Mesothelial cell of epicardium (in vitro differentiated cells): ENCODE measurements at places on chromosomes 2 and 18.

GRCh38 chr18:64806691-64807090 lies 657.8 kb upstream of the LINC00305 start:
- DNase-seq = no peak
- no peak overlapping the region for H3K27ac ChIP-seq
- no peaks in the 10 kb centered on the region for H3K27me3 ChIP-seq
- H3K4me1 ChIP-seq = no peaks in the 10 kb centered on the region

DNA sequence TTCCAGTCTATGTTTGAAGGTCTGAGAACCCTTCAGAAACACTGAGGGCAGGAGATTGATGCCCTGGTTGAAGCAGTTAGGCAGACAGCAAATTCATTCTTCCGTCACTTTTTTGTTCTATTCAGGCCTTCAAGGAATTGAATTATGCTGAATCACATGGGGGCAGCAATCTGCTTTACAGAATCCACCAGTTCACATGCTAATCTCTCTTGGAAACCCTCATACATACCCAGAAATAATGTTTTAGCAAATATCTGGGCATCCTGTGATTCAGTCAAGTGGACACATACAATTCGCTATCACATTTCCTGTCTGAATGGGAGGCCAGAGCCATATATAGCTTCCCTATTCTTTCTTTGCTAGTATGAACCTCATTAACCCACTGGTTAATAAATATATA lies 301.4 kb upstream of the CNTNAP5 start:
- H3K36me3 ChIP-seq = no peaks in the 10 kb centered on the region
- no peak for DNase-seq
- H3K4me1 ChIP-seq = no peaks in the 10 kb centered on the region
- H3K4me3 ChIP-seq = no peak overlapping the region
- no peak overlapping the region for H3K27ac ChIP-seq
- H3K27me3 ChIP-seq = no peaks in the 10 kb centered on the region

GRCh38 chr2:225122583-225123486 lies 80.6 kb upstream of the DOCK10 start:
- H3K4me1 ChIP-seq = no peaks in the 10 kb centered on the region
- H3K36me3 ChIP-seq = no peaks in the 10 kb centered on the region
- no peak overlapping the region for H3K27ac ChIP-seq
- no peak overlapping the region for H3K4me3 ChIP-seq
- no peak for DNase-seq
- no peaks in the 10 kb centered on the region for H3K27me3 ChIP-seq

DNA sequence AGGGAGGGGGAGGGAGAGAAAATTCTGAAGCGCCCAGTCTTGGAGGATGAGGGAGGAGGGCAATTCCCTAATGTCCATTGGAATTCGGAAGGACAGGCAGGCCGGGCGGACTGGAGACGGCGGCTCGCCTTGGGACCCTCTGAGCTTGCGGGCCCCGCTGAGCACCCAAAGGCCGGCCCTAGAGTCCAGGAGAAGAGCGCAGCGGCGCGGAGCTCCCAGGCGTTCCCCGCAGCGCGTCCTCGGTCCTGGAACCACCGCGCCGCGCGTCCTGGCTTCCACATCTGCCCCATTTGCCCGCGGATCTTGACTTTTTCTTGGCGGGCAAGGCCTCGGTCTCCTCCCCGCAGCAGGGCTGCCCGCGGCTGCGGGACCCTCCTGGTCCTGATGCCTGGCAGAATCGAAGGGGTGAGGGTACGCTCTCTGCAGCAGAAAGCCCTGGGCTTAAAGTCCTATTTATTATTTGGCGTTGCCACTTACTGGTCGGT lies 675 bp upstream of the MLPH start:
- H3K4me3 ChIP-seq = peak overlapping the region; percentile 69
- no peak overlapping the region for H3K27ac ChIP-seq

- no peak for DNase-seq
- H3K4me1 ChIP-seq = no peaks in the 10 kb centered on the region
- H3K27me3 ChIP-seq = peaks cover 69% of the 10 kb centered on the region
- no peaks in the 10 kb centered on the region for H3K36me3 ChIP-seq
- H3K4me3 ChIP-seq = no peak overlapping the region
- H3K27ac ChIP-seq = no peak overlapping the region
Observed at GRCh38 chr18:47209171-47209570, 33.0 kb upstream of the IER3IP1 start.

DNA sequence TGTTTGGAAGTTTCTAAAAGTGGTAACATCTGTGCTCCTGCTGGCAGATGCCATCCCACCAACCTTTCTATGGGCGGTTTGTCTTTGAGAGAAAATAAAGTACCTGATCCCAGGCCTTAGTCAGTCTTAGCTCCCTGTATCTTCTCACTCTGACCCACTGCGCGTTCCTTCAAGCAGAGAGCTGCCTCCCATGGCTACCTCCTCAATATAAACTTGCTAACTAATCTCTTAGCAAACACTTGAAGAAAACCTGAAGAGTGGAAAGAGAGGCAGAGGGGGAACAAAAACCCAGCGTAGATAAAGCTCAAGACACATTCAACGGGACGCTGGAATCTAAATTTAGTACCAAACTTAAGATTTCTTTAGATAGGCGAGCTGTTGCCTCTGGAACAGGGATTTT lies 17.6 kb downstream of the ZEB2 start:
- H3K4me1 ChIP-seq = peaks cover 66% of the 10 kb centered on the region
- peaks cover 9% of the 10 kb centered on the region for H3K36me3 ChIP-seq
- DNase-seq = no peak
- no peak overlapping the region for H3K4me3 ChIP-seq
- no peaks in the 10 kb centered on the region for H3K27me3 ChIP-seq

- DNase-seq = no peak
- no peaks in the 10 kb centered on the region for H3K36me3 ChIP-seq
- H3K27me3 ChIP-seq = peaks cover 33% of the 10 kb centered on the region
- no peak overlapping the region for H3K27ac ChIP-seq
- no peak overlapping the region for H3K4me3 ChIP-seq
- no peaks in the 10 kb centered on the region for H3K4me1 ChIP-seq
Observed at GRCh38 chr2:233802132-233802815, 24.1 kb downstream of the MROH2A start.

- peaks cover under 1% of the 10 kb centered on the region for H3K4me1 ChIP-seq
- H3K27me3 ChIP-seq = no peaks in the 10 kb centered on the region
- no peaks in the 10 kb centered on the region for H3K36me3 ChIP-seq
Observed at GRCh38 chr2:232292395-232293154, 86.0 kb upstream of the ALPP start.

- no peak overlapping the region for H3K27ac ChIP-seq
- H3K27me3 ChIP-seq = peaks cover 37% of the 10 kb centered on the region
- H3K36me3 ChIP-seq = no peaks in the 10 kb centered on the region
- no peak for DNase-seq
- H3K4me3 ChIP-seq = no peak overlapping the region
- no peaks in the 10 kb centered on the region for H3K4me1 ChIP-seq
Observed at GRCh38 chr2:30766666-30767065, 40.6 kb downstream of the CAPN13 start.

GRCh38 chr2:171798156-171798820 lies 95.8 kb downstream of the SLC25A12 start:
- peaks cover 18% of the 10 kb centered on the region for H3K4me1 ChIP-seq
- no peak overlapping the region for H3K27ac ChIP-seq
- no peak overlapping the region for H3K4me3 ChIP-seq

DNA sequence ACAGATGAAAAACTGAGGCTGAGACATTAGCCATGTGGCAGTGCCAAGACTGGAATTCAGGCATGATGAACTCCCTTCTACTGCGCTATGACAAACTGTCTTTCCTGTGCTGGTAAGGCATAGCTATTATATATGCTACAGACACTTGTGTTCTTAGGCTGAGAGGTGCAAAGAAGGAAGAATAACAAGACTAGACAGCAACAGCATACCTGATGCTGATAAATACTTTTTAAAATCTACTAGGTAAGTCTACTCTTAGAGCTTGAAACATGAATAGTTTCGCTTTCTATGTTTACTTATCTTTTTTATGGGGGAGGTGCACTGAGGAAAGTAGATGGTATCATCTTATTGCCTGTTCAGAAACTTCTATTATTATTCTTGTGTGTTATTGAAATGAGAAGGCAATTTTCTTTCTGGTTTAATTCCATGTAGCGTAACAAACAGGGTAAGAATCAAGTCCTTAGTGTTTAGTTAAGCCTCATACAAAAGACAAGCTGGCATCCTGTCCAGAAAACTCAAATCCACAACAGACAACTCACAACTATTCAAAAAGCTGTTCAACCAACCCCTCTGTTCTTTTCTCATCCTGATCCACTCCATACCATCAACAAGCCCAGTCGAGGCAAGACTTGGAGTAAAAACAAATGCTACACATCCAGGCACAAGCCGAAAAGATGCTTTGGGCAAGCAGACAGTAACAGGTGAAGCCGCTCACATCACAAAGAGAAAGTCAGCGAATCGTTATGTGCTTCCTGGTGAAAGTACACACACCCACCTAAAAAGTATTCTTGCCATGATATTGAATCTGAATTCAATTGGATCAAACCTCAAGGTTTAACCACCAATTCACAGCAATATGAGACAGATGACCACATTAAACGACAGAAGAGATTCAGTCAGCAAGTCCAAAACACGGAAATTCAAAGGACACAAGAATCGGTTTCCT lies 1.5 kb downstream of the TTC32 start:
- peaks cover 46% of the 10 kb centered on the region for H3K4me1 ChIP-seq
- peak overlapping the region; percentile 100 for H3K27ac ChIP-seq

GRCh38 chr18:63000839-63001238 lies 285.5 kb downstream of the PHLPP1 start:
- no peaks in the 10 kb centered on the region for H3K27me3 ChIP-seq
- no peaks in the 10 kb centered on the region for H3K36me3 ChIP-seq
- H3K27ac ChIP-seq = no peak overlapping the region
- H3K4me3 ChIP-seq = no peak overlapping the region
- no peaks in the 10 kb centered on the region for H3K4me1 ChIP-seq
